ENCODE measurements at places on chromosomes 7 and 10.

GRCh38 chr7:29126804-29127203 lies 19.5 kb downstream of the CPVL start:
- no peak for DNase-seq

GRCh38 chr7:131431289-131431688 lies 103.6 kb downstream of the MKLN1 start:
- DNase-seq = peak; percentile 94

DNA sequence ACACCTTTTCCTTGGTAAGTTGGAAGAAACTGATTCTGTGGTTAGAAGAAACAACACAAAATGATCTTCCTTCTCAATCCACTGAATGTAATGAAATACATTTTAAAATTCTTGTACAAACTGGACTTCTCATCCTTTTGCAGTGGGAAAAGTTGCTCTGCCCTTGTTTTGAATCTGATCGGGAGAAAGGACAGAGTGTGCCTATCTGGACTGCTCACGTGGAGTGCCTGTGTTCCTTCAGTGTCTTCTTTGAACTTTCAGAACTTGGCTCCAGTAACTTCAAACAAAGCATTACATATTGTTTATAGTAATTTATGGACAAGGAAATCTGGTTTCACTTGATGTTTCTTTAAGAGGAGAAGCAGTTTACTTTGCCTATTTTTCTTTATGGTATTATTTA lies 17.1 kb downstream of the SLC26A3 start:
- DNase-seq = no peak

- DNase-seq = peak; percentile 41
These were observed 206.9 kb downstream of the EBF3 start for GRCh38 chr10:129756912-129757901.

GRCh38 chr7:74092964-74093471 lies 9.4 kb downstream of the LIMK1 start:
- no peak for DNase-seq

DNA sequence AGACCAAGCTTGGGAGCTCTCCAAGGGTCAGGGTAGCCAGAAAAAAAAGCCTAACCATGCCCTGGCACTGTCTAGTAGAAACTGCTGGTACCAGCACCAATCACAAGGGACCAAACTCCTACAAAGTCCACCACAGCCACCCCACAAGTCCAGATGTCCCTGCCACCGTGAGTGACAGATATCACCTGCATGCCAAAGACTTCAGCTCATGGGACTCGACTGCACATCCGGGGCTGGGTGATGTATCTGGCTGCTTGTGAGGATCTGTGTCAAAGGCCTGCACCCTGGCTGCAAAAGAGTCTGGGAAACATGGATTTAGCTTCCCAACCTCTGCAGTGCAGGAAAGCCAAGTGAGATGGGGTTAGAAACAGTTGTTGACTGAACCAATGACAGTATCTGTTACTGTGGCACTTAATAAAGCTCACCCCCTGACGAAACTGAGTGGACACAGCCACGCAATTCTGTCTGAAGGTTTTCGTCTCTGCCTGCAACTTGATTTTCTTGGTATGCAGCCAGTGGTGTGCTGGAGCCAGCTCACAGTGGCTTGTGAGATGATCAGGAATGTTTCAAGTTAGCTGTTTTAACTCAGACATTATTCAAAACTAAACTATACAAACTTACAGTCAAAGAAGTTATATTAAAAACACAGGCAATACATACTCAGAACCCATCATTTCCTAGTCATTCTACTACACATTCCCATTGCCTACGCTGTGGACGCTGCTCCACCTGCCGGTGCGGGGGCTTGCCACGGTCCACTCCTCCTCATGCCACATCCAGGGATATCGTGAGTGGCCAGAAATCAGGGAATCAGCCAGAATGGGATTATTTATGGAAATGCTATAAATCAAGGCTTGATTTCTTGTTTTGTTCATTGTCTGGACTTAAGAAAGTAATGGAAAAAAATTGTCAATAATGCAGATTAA lies 9.2 kb downstream of the ZNF488 start:
- no peak for DNase-seq

DNA sequence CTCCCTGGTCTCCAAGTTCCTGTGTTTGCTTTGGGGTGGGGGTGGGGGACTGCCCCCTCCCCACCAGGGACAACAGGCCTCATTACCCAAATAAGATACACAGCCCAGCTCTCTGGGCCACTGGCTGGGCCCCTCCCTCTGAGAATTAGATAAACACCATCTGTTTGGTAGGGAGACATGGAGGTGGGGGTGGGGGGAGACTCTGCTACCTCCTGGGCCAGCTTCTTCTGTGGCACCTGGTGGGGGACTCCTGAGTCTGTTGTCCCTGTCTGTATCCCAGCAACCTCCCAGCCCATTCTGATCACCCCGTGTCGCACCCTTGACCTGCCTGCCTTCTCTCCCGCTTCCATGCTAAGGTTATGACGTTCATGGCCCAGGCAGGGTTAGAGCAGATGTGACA lies 5.8 kb downstream of the MLXIPL start:
- no peak for DNase-seq

DNA sequence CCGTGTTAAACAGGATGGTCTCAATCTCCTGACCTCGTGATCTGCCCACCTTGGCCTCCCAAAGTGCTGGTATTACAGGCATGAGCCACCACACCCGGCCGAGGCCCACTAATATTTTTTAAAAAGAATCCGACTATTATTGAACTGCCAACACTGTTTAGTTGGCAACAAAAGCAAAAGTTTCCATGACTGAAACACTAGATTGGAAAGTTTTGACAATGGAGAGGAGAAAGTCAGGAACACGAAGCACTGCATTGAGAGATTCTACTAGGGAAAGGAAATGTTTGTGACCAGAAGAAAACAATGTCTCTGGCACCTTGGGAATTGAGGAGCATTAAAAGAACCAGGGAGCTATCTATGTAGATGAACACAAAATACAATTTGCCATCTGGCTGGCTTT lies 13.7 kb upstream of the PPP1R9A start:
- no peak for DNase-seq

GRCh38 chr7:418636-419280 lies 100.9 kb downstream of the PDGFA start:
- DNase-seq = no peak

- DNase-seq = no peak
These were observed 3.3 kb downstream of the GATA3 start for GRCh38 chr10:8057636-8058273.

DNA sequence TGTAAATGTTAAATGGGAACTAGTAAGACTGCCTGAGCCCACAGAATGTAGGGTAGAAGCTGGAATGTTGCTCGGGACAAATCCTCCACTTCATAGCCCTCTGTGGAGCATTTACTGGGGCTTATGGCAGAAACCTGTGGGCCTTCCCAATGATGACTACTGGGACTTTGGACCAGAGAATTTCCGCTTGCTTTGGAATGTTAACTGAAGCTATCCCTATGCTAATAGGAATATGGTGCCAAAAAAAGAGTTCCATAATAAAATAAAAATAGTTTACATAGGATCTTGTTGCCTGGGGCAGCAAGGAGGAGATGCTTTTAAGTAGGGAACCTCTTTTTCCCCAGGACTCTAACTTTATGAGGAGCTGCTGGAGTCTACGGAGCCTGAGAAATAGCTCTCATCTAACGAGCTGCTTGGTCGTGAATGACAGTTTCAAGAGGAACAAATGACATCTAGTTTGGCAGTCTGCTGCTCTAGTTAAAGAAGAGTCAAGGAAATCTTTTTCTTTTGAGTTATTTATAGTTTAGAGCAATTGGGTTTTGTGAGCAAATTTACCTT lies 5.7 kb upstream of the DYNC2I1 start:
- no peak for DNase-seq

- no peak for DNase-seq
These were observed 36.4 kb downstream of the FEZF1 start for GRCh38 chr7:122268101-122268500.

GRCh38 chr10:53315709-53316108 lies 543.1 kb upstream of the MBL2 start:
- DNase-seq = no peak

Data from NCI-H1105 (cell line).